ENCODE measurements at places on chromosomes 6 and 20.

DNA sequence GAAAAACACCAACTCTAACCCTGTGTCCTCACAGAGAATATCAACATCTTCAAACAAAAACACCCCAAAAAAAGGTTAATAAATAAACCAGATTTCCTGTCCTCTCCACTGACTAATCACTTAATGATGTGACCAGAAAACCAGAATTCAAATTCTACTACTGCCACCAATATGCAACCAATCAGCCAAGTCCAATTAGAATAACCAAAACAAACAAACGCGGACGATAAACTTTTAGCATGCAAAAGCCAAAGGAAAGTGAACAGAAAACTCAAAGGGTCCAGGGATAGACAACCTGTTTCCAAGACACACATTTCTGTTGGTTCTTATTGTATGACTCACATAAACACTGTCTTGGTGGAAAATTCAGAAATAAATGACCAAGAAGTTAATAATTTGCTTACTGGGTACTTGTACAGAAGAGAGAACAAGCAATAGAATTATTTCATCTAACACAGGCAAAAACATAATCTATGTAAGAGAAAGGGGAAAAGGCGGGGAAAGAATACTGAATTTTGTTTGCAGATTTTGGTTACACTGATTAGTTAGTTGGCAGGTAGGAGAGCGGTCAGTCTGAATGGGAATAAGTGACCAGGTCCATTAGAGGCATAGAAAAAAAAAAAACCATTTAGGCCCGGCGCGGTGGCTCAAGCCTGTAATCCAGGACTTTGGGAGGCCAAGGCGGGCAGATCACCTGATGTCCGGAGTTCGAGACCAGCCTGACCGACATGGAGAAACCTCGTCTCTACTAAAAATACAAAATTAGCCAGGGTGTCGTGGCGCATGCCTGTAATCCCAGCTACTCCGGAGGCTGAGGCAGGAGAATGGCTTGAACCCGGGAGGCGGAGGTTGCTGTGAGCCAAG, 34.1 kb downstream of the HFE start:
- DNase-seq = no peak

- no peak for DNase-seq
Measured at GRCh38 chr20:34302312-34302722, 838 bp downstream of the AHCY start.

- DNase-seq = no peak
Measured at GRCh38 chr20:47008842-47009518, 114.3 kb downstream of the EYA2 start.

DNA sequence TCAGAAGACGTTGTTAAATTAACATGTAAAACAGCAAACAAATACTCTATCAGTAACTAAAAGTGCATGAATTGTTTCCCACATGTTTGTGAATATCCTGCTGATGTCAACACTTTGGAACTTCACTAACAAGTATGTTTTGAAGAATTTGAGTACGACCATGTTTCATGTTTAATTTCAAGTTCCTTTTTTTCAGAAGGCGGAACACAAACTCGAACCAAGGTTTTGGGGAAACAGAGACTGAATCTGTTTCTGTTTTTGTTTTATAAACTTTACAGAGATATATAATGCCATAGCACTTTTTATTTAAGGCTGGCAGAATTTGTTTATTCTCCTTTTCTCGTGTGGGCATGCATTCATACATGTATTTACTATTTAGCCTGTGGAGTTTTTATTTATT, 509.3 kb upstream of the CITED2 start:
- DNase-seq = no peak

DNA sequence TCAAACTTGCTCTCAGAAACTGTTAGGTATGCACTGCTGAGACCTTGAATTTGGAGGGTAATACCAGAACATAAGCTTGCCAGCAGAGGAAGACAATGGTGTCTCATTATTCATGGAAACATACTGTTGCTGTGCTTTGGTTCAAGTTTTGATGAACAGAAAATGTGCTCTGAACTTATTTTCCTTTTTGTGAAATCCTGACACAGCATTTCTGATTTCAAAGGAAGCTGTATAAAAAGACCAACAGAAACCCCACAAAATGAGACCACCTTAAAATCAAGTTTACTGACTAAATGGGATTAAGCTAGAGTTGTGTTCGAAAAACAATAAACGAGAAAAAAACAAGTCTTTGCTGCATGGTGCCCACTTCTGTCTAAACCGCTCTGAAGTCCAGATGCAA, 70.3 kb downstream of the PRDM1 start:
- no peak for DNase-seq

- no peak for DNase-seq
Measured at GRCh38 chr6:168640768-168641167, 199.8 kb downstream of the SMOC2 start.

GRCh38 chr6:150899231-150899630, 33.7 kb downstream of the MTHFD1L start:
- DNase-seq = no peak

DNA sequence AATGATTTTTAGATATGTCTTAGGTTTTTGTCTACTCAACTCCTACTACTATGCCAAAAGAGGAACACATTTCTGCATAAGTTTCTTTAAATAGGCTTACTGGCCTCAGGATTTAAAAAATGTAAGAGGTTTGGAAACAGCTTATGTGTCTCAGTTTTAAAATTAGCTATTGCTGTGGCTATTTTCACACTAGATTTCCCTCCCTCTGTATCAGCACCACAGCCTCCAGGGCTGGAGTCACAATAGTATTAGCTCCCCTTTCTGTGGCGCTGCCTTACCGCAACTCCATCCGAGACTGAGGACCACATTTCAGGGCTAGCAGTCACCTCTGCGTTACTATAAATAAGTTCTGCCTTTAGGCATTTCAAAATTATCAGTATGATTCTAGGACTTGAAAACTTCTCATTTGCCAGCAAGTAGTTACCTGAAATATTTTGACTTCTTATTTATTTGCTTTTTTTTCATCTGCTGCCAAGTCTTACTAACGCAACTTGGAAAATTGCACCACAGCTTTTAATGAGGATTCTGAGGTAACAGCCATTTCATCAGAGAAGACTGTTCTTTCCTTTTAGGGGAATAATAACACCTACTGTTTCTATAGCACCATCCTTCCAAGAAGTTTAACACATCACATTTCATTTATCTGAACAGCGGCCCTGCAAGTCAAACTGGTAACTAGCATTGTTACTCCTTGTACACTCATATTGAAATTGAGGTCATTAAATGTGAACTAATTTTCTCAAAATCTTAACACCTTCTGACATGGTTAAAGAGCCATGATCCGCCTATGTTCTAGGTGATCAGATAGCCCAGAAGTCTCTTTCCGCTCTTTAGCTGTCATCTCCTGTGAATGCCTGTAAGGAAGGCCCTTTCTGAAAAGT, 105.9 kb downstream of the GJA10 start:
- DNase-seq = no peak

DNA sequence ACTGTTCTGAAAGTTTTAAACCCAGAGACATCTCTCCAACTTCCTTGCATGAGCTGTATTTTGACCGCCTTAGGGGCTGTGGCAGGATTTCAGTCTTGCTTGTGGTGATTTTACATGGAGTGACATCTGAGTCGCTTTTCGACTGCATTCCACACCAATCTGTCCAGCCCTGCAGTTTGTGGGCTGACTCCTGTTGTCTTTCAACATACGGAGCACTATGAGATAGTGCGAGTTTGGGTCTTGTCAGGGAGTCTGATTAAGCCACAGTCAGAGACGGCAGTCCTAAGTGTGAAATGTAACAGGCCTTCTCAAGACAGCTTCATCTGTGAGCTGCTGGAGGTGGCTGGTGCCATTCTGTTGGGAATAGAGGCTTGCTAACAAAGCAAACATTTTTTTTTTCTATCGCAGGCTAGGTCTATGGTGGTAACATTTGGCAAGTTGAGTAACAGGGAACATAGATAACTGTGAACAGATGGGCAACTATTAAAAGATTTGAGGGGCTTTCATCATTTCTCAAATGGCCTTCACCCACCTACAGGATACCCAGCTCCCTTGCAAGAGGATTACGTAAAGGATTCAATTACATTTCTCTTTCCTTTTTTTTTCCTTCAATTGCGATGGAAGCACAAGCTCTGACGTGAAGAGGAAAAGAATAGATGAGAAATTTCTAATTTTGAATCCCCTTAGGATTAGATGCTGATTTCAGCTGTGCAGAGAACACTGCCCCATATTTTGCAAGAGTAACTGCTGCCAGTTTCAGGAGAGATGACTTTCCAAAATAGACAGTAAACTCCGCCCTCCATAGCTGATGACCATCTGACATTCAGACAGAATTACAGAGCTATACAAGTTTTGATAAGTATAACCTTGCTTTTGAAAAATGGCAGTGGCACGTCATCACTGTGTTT, 25.1 kb downstream of the CAP2 start:
- no peak for DNase-seq

- no peak for DNase-seq
Measured at GRCh38 chr20:49985617-49986016, 2.8 kb downstream of the SNAI1 start.

GRCh38 chr6:153092082-153093013, 38.7 kb downstream of the RGS17 start:
- DNase-seq = no peak

- no peak for DNase-seq
Measured at GRCh38 chr6:146781836-146782235, 183.1 kb downstream of the ADGB start.

DNA sequence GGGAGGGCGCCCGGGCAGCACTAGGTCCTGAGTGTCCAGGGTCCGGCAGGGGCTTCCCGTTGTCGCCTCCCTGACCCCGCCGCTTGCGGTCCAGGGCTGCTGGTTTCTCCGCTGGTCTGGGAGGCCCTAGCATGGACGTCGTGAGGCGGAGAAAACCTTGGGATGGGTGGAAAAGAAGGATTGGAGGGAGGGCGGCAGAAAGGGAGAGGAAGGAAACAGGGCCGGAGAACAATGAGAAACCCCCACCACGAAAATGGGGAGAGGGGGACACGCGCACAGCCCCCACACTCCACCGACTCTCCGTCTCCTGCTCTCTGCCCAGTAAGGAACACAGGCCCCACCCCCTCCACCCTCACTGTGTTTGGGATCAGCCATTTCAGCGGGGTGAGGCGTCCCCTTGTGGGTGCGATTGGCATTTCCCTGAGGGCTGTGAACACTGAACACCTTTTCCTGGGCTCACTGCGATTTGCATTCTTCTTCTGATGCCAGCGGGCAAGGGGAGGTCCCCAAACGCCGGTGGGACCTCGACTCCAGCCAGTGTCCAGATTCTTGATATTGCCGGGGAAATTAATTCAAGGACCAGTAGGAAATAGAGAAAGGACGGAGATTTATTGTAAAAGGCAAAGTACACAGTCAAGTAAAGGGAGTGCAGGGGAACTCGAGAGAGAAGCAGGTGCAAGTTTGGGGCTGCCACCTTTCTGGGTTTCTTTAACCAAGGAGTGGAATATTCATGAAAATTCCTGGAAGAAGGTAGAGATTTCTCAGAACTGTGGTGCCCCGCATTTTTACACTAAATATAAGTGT, 3.3 kb upstream of the RAET1G start:
- DNase-seq = peak; percentile 47

GRCh38 chr6:104531646-104532045, 328.1 kb downstream of the HACE1 start:
- DNase-seq = no peak

DNA sequence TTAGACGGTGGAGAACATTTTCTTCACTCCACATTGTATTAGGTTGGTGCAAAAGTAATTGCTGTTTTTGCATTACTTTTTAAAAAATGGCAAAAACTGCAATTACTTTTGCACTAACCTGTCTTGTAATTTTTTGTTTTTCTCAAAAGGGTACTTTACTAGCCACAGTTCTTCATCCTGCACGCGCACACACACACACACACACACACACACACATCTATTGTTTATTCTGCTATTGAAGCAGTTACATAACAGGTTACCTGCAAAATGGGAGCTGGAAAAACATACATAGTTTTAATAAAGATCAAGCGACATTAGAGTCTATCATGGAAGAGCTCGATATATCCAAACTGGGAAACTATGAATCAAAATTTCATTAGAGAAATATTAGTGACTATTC, 235.2 kb downstream of the SIM1 start:
- no peak for DNase-seq

GRCh38 chr6:145212813-145213212, 522.5 kb downstream of the EPM2A start:
- DNase-seq = no peak

DNA sequence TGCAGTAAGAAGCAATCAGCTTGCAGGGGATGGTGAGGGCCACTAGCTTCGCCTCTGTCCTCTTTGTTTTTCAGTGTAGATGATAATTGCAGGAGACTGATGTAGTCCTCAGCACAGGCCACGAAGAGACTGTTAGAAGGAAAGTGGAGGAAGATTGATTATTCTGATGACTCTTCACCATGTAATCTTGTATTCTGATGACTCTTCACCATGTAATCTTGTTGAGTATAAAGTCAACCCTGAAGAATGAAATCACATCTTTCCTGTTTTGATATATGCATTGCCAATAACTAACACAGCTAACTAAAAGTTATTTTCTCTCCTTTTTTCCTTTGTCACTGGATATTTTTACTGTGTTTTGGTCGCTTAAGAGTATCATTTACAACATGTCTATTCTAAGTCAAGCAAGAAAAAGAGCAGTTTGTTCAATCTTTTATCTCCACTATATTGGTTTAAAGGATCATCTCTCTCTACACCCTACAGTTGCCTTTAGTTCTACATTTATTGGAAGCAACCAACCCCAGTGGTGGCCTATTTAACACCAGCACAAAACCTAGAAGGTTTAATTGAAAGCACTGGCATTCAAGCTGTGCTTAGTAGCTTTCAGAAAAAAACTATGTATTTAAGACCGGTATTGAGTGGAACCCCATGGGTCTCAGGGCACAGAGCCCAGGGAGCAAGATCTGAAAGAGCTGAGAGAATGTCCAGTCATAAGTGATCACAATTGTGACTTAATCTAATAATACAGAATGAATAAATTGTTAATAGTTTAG, 107.2 kb upstream of the BTBD3 start:
- no peak for DNase-seq

DNA sequence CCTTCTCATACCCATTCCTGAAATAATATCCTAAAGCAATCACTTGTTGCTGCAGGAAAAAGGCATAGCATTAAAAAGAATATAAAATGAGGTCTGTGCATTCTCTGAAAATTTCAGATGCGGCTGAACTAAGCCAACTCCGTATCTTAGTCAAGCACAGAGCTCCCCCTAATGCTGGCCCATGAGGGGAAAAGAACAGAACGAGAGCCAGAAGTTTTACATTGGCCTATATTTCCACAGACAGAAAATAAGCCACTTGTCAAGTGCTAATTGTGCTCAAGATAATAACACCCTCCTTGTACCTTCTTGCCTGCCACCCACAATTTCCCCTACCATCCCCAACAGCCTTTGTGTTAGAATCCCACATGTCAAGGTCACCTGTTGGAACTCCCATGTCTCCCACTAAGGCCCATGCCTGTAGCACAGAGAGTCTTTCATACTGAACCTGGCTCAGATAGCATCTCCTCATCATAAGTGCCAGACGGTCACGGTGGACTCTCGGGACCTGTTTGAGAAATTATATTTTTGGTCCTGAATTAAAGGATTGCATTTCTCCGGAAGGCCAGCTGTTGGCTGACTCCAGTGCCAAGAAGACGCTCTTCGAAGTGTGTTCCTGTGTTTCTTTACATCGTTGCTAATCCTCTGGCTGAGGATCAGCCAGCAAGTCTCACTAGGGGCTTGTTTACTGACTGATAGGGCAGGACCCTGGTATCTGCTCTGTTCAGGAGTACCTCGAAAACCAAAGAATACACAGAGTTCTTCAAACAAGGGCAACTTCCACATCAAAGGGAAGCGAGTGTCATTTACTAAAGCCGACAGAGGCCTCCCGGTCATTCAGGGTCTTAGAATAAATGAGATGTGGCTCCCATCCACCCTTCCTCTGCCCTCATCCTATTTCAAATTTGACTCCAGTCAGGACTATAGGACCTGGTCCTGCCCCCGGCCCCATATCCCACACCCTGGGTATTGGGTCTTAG, 183.4 kb upstream of the FBXL4 start:
- DNase-seq = no peak

GRCh38 chr6:119514345-119514744, 164.8 kb upstream of the MAN1A1 start:
- no peak for DNase-seq

Data from naive thymus-derived CD4-positive, alpha-beta T cell (primary cell).